ENCODE measurements at places on chromosomes 3 and 15.

DNA sequence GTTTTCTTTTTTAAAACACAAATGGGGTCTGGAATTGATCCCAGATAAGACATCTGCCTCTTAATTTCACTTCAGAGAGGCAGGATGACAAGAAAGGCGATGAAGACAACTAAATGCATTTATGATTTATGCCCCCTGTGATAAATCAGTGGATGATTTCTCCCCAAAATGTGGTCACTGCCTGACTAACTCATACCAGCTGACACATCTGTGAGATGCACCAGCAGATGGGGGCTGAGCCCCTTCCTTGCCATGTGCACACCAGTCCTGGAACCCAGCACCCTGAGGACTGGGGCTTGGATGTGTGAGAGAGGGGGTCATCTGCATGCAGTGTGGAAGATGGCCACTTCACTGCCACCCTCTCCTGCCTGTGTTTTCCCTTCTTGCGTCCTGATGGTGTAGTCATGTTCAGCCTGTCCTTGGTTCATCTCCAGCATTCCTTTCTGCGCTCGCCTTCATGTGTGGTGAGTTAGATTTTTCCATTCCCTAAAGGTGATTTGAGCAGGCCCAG is 264.3 kb downstream of the LRTM1 start:
- no peak overlapping the region for H3K4me3 ChIP-seq
- DNase-seq: no peak
- no peaks in the 10 kb centered on the region for H3K36me3 ChIP-seq
- H3K27me3 ChIP-seq: no peaks in the 10 kb centered on the region

- no peak overlapping the region for H3K4me3 ChIP-seq
- H3K36me3 ChIP-seq: no peaks in the 10 kb centered on the region
- H3K27ac ChIP-seq: no peak overlapping the region
- no peaks in the 10 kb centered on the region for H3K4me1 ChIP-seq
These were observed 235.4 kb downstream of the XXYLT1 start for GRCh38 chr3:195035345-195036202.

DNA sequence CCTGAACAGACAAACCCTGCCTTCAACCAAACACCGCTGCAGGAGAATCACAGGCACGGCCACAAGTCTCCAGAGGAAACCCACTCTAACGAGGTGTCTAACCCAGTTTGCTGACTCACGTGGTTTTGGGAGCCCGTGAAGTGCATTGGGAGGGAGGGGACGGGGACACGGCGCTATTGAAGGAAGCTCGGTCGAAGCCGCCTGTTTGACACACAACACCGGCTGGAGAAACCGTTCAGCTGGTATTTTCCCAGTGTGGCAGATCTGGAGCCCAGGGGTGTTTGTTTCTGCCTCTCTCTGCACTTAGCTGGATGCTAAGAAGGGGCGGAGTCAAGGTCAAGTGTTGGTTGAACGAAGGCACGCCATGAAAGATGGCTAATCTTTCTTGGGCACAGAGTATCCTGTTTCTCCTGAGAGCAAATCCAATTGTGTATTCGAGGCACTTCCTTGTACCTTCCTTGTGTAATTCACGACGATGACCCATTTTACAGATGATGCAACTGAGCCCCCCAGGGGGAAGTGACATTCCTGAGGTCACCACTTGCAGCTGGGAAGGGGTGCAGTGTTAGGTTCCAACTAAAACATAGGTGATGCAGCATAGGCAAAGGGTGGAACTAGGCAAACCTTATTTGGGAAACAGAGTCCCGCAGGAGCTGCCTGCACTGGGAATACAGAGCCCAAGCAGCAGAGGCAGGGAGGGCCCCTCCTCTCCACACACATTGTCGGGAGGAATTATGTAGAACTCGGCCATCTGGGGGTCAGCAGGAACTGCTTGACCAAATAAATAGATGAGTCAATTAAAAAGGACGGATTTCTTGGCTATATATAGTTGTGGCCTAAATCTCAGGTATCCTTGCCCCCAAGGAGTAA is 22.5 kb downstream of the SLC6A6 start:
- H3K27ac ChIP-seq: peak overlapping the region; percentile 77
- H3K4me3 ChIP-seq: peak overlapping the region; percentile 84
- peaks cover 66% of the 10 kb centered on the region for H3K4me1 ChIP-seq
- H3K27me3 ChIP-seq: no peaks in the 10 kb centered on the region
- no peaks in the 10 kb centered on the region for H3K36me3 ChIP-seq
- DNase-seq: peak; percentile 81

DNA sequence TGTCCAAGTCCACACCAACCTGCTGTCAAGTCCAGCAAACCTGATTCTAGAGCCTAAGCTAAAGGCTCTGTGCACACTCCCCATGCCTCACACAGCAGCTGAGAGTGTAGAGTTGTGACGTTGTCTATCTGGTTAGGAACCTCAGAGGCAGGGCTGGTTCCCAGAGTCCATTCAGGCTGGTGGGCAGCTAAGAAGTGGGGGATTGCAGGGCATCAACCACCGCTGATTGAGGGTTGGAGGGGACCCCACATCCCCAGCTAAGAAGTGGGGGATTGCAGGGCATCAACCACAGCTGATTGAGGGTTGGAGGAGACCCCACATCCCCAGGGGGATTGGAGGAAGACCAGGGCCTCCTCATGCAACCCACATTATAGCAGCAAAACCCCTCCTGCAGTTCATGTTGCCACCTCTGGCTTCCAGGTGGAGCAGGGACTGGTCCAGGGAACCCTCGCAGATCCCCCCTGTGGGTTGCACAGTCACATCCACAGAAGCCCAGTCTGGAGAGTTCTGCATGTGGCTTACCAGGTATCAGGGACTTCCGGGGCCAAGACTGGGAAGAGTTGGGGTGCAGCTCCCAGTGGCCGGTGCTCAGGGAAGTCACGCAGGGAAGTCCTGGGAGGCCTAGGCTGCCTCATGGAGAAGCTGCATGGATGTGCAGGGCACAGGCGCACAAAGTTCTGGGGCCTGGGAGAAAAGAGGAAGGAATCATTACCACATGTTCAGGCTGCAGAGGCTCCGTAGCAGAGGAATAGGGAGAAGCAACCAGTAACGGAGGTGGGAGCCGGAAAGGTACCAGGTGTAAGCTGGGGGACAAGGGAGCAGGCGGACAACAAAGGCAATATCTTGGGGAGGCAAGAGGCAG is 71.4 kb upstream of the PCSK6 start:
- peaks cover 27% of the 10 kb centered on the region for H3K27me3 ChIP-seq
- no peak overlapping the region for H3K27ac ChIP-seq
- H3K4me1 ChIP-seq: no peaks in the 10 kb centered on the region
- DNase-seq: no peak

GRCh38 chr15:36643551-36643950 is 64.1 kb downstream of the CDIN1 start:
- DNase-seq: no peak
- no peak overlapping the region for H3K4me3 ChIP-seq
- no peak overlapping the region for H3K27ac ChIP-seq
- no peaks in the 10 kb centered on the region for H3K27me3 ChIP-seq
- H3K36me3 ChIP-seq: no peaks in the 10 kb centered on the region
- no peaks in the 10 kb centered on the region for H3K4me1 ChIP-seq

- DNase-seq: no peak
- no peak overlapping the region for H3K27ac ChIP-seq
- no peak overlapping the region for H3K4me3 ChIP-seq
These were observed 530.8 kb upstream of the BCHE start for GRCh38 chr3:166367947-166368533.

- H3K27me3 ChIP-seq: no peaks in the 10 kb centered on the region
- H3K4me3 ChIP-seq: no peak overlapping the region
- no peaks in the 10 kb centered on the region for H3K36me3 ChIP-seq
- H3K4me1 ChIP-seq: no peaks in the 10 kb centered on the region
- DNase-seq: no peak
- no peak overlapping the region for H3K27ac ChIP-seq
These were observed 164.6 kb upstream of the ARHGEF26 start for GRCh38 chr3:153956613-153957012.

GRCh38 chr15:23760024-23760423 is 72.9 kb upstream of the NDN start:
- H3K4me3 ChIP-seq: no peak overlapping the region
- no peaks in the 10 kb centered on the region for H3K27me3 ChIP-seq
- no peaks in the 10 kb centered on the region for H3K4me1 ChIP-seq
- no peak for DNase-seq
- no peak overlapping the region for H3K27ac ChIP-seq

DNA sequence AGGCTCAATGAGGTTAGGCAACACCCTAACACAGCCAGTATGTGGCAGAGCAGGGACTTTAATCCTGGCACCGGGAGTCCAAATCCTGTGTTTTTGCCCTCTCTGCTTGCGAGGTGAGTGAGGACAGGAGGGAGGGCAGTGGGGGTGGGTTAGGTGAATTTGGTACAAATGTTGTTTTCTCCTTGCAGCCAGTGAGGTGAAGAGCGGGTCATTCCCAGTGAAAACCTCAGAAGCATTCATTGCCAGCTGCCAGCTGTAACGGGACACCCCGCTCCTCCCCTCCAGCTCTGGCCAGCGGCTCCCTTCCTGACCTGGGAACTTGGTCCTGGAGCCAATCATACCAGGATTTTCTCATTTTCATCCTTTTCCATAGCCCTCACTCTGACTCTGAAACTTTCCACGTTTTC is 45.7 kb upstream of the RAB6B start:
- DNase-seq: no peak
- no peaks in the 10 kb centered on the region for H3K36me3 ChIP-seq
- H3K4me3 ChIP-seq: no peak overlapping the region

GRCh38 chr3:152556731-152557254 is 278.1 kb upstream of the P2RY1 start:
- peaks cover 3% of the 10 kb centered on the region for H3K27me3 ChIP-seq
- peak overlapping the region; percentile 35 for H3K4me3 ChIP-seq
- H3K4me1 ChIP-seq: peaks cover 15% of the 10 kb centered on the region
- no peak for DNase-seq
- H3K36me3 ChIP-seq: no peaks in the 10 kb centered on the region

DNA sequence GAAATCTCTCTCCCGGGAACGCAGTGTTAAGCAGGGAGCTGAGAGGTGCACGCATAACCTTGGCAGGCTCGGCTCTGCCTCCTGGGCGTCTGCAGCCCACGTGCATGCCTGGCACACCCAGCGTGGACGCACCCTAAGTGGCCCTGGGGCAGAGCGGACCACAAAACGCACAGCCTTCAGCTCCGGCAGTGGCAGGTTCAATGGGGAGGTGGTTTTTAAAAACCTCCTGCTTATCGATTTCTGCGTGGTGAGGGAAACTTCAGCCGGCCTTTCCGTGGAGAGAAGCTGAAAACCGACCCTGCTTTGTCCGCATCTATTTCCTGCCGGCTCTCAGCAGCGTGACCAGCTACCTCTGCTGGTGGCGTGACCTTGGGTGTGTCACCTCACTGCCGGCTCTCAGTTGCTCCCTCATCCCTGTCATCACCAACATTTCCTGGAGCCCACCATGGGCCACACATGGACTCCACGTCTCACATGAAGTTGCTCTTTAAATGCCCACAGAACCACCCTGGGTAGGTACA is 134.8 kb upstream of the MEF2A start:
- peaks cover 3% of the 10 kb centered on the region for H3K27me3 ChIP-seq
- H3K4me3 ChIP-seq: no peak overlapping the region
- no peaks in the 10 kb centered on the region for H3K4me1 ChIP-seq
- peak; percentile 37 for DNase-seq

DNA sequence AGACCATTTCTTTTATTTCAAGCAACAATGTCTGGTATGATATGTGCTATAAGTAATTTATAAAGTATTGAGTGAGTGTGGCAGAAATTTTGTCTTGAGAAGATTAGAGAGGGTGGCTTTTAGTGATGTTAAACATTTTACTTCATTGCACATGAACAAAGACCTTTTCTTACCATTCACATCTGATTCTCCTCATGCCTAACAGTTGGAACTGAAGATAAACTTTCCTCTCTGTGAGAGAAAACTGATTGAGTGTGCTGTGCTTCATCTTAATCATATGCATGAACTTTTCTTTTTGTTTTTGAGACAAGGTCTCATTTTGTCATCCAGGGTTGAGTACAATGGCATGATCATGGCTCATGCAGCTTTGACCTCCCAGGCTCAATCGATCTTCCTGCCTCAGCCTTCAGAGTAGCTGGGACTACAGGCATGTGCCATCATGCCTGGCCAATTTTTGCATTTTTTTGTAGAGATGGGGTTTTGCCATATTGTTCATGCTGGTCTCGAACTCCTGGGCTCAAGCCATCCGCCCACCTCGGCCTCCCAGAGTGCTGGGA is 377.7 kb upstream of the GOLIM4 start:
- DNase-seq: no peak
- H3K4me3 ChIP-seq: no peak overlapping the region
- H3K4me1 ChIP-seq: no peaks in the 10 kb centered on the region
- no peak overlapping the region for H3K27ac ChIP-seq

DNA sequence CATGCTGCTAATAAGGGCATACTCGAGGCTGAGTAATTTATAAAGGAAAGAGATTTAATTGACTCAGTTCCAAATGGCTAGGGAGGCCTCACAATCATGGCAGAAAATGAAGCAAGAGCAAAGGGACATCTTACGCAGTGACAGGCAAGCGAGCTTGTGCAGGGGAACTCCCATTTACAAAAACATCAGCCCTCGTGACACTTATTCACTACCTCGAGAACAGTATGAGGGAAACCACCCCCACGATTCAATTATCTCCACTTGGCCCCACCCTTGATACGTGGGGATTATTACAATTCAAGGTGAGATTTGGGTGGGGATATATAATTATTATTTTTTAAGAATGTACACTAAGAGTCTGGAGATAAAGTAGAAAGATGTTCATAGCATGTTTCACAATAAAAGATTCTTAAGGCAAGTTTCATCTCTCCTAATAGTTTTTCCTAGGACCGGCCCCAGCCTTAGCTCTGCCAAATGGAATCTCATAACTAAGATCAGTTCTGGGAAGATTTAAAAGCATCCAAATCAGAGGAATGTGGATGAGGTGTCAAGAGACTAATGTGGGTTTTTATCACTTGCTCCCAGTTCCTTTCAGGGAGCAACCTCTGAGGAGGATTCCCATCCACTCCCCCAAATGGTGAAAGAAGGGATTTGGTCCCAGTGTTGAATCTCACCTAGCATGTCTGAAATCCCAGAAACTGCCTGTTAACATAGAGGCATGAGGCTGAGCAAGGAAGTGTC is 221.0 kb downstream of the ZMAT3 start:
- no peaks in the 10 kb centered on the region for H3K27me3 ChIP-seq
- H3K4me3 ChIP-seq: no peak overlapping the region
- no peak overlapping the region for H3K27ac ChIP-seq
- DNase-seq: no peak
- H3K36me3 ChIP-seq: no peaks in the 10 kb centered on the region
- H3K4me1 ChIP-seq: no peaks in the 10 kb centered on the region

GRCh38 chr15:75942464-75942863 is 38.8 kb downstream of the FBXO22 start:
- no peak overlapping the region for H3K27ac ChIP-seq
- no peaks in the 10 kb centered on the region for H3K27me3 ChIP-seq
- peaks cover 16% of the 10 kb centered on the region for H3K4me1 ChIP-seq
- peaks cover 17% of the 10 kb centered on the region for H3K36me3 ChIP-seq
- no peak overlapping the region for H3K4me3 ChIP-seq
- DNase-seq: no peak

DNA sequence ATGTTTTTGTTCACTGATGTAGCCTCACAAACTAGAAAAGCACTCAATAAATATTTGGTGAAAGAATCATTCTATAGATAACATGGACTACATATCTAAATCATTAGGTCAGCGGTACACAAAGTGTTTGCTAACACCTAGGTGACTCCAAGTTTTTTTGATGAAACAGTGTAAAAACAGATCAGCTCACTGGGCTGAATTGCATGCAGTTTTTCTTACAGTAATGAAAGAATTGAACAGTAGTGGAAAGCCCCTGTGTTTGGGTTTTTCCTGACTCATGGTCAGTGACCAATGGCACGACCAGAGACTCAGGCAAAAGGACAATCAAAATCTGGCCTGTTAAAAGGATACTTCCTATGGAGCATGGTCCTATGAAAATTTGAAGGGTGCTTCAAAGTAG is 384.3 kb upstream of the EPHA6 start:
- no peak overlapping the region for H3K4me3 ChIP-seq
- H3K27me3 ChIP-seq: no peaks in the 10 kb centered on the region
- no peak overlapping the region for H3K27ac ChIP-seq
- no peaks in the 10 kb centered on the region for H3K4me1 ChIP-seq
- no peak for DNase-seq
- no peaks in the 10 kb centered on the region for H3K36me3 ChIP-seq

All from natural killer cell treated with Interleukin-12 subunit alpha and Interleukin-12 subunit beta and Interleukin-15 and Interleukin-18, amount 100 ng/mL, for 72 hours (primary cell).